ENCODE measurements at places on chromosomes 11 and 22.

DNA sequence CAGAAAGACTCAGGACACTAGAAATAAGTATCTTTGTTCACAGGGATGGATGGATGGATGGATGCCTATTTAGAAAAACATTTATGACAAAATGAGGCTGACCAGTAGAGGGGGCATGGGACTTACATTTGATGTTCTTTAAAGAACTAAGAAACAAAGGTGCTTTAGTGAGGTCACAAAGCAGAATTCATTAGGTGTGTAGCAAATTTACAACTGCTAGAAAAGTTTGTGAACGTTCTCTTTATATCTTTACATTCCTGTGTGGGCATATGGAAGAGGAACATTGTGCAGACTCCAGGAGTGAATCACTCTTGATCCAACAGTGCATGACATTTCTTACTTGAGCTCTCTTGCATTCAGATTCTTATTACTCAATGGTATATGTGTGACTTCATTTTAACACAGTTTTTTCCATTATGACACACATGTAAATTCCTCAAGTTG lies 15.8 kb upstream of the SIK2 start:
- DNase-seq = peak; percentile 11

DNA sequence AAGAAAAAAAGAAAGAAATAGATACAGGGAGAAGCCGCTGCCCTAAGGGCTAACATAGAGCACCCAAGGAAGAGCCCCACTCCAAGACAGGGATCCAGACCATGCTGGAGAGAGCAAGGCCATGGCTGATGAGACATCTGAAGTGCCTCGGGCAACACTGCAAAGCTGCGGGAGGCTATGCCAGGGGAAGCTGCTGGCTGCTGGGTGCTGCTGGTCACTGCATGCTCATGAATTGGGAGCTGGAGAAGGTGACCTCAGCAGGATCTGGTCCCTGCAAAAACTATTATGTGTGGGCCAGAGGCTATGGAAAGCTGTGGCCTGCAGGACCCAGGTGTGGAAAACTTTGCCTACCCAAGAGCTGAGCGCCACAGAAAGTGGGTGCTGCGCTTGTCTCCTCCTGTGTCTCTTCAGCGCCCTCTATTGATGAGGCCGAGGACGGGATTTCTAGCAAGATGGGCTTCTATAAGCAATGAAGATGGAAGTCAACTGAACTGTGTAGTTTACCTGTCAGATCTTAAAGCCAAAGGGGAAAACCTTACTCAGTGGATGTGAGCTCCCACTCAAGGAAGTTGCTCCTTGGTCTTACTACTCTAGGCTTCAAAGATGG lies 17.3 kb upstream of the SLC29A2 start:
- DNase-seq = peak; percentile 64

GRCh38 chr22:38951734-38952133 lies 5.7 kb upstream of the APOBEC3A start:
- DNase-seq = no peak

GRCh38 chr11:78347956-78348355 lies 69.7 kb downstream of the GAB2 start:
- DNase-seq = no peak

GRCh38 chr11:64858467-64859263 lies 14.2 kb upstream of the CDC42BPG start:
- DNase-seq = peak; percentile 60

DNA sequence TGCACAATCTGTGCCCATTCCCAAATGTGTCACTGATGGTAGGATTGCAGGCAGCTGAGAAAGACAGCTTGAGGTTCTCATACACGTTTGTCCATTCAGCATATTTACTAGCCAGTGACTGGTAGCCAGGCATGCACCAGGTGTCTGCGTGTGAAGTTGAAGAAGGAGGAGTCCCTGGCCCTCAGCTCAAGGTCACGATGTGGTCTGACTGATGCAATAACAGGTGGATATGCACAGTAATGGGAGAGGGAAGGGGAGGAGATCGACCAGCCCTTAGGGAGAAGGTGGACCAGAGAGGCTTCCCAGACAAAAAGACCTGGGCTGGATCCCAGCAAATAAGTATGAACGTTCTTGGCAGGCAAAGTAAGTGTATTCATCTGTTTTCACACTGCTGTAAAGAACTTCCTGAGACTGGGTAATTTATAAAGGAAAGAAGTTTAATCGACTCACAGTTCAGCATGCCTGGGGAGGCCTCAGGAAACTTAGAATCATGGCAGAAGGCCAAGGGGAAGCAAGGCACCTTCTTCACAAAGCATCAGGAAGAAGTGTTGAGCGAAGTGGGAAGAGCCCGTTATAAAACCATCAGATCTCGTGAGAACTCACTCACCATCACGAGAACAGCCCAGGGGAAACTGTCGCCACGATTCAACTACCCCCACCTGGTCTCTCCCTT lies 96.0 kb downstream of the MN1 start:
- no peak for DNase-seq

- DNase-seq = no peak
Observed at GRCh38 chr11:126197277-126197939, 14.0 kb downstream of the RPUSD4 start.

DNA sequence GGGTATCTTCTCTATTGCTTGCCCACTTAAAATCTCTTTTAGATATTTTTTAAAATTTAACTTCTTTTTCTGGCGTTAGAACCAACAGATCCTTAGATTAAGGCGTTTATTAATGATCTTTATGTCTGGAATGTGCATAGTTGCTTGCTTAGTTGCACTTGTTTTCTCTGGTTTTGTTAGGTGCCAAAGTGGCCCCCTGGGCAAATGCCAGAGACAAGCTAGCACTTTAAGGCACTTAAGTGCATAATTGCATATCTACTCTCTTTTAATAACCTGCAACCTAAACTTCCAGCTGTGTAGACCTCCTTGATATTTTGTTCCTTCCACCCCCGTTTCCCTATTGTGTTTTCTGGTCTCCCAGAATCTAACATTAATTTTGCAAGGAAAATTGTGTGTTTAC lies 3.3 kb downstream of the RBM4 start:
- no peak for DNase-seq

GRCh38 chr22:47318041-47318737 lies 555.7 kb downstream of the TBC1D22A start:
- no peak for DNase-seq

DNA sequence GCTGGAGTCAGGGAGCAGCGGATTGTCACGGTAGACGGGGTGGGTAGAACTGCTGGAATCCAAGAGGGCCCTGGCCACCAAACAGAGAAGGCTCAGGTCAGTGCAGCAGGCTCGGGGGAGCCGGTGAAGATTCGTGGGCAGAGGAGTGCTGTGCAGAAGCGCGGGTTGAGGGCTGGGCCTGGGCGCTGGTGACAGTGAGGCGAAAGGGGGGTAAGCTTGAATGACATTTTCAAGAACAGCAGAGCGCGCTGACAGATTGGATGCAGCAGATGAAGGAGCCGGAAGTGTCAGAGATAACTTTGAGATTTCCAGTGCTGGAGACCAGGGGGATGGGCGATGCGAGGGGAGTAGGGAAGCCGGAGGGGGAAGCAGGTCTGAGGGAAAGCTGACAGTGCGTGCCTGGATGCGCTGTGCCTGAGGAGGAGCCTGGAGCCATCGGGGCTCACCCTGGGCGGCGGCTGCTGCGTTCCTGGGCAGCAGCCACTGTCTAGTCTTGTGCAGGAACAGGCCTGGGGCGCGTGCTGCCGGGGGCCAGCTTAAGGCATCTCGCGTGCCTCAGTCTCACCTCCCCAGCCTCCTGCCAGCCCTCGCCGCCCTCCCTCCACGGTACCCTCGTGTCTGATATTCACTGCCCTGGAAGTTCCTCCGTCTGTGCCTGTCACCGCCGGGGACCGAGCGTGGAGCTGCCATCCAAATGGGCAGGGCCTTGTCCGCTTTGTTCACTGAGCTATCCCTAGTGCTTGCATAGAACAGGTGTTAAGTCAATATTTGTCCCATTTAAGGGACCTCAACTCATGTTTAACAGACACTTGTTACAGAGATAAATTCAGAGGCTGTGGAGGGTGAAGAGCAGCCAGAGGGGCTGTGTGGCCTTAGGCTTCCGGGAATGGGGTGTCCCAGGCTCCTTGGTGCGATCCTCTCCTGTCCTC lies 5.2 kb downstream of the GRIK4 start:
- DNase-seq = no peak

DNA sequence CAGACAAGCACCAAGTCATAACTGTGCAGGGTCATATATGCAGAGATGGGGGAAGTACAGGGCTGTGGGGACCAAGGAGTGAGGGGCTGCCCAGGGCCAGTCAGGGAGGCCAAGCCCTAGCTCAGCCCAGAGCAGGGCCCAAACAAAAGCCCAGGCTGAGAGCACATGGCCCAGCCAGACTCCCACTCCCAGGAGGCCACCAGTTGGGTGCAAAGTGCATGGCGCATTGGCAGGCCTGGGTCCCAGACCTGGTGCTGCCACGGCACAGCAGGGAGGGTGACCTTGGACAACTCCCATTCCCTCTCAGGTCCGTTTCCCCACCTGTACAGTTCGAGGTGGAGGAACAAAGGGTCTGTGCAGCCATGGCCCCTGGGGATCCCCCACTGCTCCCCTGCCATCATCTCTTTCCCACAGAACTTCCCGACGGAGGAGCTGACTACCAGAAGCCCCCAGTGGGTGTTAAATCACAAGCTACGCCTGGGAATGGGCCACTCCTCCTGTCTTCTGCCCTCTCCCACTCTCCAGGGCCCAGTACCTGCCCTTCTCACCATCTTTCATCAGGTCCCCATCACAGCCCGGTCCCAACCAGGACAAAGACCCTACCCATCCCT lies 608 bp downstream of the NIPSNAP1 start:
- DNase-seq = no peak

DNA sequence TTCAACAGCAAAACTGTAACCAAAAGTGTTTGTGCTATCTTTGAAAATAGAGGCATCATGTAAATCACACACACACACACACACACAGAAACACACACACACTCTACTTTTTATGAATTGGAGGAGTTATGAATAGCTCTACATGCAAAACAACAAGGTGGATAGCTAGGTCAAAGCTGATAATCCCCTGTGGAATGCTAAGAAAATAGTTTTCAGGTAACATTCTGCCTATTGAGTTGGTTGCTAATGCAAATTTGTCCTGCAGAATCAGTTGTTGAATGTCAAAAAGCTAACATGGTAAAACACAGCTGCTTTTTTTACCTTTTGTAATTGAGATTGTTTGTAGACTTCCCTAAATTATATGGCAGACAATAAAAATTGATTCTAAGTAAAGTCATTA lies 1658.4 kb upstream of the RAG2 start:
- no peak for DNase-seq

GRCh38 chr11:122594986-122595645 lies 60.4 kb upstream of the UBASH3B start:
- DNase-seq = no peak

DNA sequence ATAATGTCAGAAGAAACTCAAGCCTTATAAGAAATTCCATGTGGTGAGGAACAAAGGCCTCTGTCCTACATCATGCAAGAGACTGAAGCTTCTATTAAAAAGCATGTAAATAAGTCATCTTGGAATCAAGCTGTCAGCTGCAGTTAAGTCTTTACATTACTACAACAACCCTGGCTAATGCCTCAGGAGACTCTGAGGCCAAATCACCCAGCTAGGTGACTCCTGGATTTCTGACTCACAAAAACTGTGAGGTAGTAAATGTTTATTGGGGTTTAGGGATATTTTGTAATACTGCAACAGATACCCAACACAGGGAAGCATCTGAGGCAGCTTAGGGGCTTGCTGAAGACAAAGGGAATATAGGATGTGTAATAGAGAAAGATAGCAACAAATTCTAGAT lies 89.6 kb downstream of the C11orf87 start:
- no peak for DNase-seq

DNA sequence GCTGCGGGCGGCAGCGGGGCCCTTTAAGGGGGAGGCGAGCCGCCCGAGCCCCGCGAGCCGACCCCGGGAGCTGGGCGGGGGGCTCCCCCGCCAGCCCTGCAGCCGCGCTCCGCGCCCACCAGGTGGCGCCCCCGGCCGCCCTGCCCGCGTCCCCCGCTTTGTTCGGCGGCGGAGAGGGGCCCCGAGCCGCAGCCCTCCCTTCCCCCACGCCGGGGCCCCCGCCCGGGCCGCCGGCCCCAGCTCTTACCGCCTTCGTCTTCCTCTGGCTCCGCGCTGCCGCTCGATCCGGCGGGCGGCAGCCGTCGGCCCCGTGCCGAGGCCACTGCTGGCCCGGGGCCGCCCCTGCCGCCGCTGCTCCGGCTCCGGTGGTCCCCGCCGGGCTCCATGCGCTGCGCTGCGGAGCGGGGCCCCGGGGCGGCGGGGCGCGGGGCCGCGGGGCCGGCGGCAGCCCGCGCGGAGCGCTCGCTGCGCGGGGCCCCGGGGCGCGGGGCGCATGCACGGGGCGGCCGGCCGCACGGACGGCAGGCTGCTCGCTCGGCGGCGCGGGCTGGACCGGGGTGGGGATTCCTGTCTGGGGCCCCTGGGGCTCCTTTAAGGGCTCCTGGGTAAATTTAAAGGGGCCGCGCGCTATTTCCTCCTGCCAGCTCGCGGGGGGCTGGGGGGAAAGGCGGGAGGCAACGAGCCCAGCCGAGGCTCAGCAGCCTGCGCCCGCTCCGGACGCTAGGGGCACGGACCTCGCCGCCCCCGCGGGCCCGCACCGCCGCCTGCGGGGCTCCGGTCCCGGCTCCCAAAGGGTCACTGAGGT lies at the start of gene ZFTA:
ZFTA (minus strand) TSS at position 539 of the 805 bp plus-strand sequence; CDS start at position 386, 153 bp downstream.
- DNase-seq = peak; percentile 66

DNA sequence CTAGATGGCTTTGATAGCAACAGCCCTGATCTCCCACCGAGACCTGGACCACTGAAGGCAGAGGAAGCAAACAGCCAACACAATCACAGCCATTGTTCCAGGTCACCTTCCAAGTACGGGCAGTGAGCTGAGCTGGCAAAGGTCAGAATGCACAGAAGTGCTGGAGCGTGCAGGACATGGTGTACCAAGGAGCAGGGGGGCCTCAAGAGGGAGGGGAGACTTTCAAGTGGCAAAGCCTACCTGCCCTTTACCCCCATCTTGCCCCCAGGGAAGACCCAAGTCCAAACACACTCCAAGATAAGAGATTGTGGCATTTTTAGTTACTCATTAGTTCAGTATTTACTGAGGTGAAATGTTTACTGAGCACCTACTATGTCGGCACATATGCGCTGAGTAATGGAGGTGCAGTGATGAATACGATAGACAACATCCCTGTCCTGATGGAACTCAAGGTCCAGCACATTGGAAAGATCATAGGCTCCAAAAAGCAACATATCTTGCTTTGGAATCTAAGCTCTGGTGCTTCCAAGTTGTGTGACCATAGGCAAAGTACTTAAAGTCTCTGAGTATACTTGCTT lies 26.0 kb upstream of the TTC12 start:
- no peak for DNase-seq

DNA sequence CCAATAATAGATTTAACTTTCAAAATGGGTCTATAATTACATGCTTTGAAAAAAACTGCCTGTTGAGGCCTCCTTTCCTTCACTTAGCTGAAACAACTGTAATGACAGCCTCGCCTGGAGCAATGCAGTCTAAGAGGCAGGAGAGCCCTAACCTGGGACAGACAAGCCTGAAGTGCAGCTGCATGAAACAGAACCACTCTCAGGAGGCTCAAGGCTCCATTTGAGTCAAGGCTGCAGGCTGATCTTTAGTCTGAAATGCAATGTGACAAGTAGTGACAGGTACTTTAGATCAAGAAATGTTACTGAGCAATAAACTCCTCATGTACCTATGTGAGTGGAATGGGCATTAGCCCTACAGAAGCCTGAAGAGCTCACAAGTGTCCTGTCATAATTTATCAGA lies 414.0 kb upstream of the LUZP2 start:
- no peak for DNase-seq

GRCh38 chr11:32043737-32044136 lies 47.1 kb upstream of the RCN1 start:
- no peak for DNase-seq

Measured in stimulated activated CD4-positive, alpha-beta T cell treated with anti-CD3 and anti-CD28 coated beads, Interleukin-4, amount 100 ng/mL, for 1 hour (primary cell).